ENCODE measurements at places on chromosomes 3 and 15.

DNA sequence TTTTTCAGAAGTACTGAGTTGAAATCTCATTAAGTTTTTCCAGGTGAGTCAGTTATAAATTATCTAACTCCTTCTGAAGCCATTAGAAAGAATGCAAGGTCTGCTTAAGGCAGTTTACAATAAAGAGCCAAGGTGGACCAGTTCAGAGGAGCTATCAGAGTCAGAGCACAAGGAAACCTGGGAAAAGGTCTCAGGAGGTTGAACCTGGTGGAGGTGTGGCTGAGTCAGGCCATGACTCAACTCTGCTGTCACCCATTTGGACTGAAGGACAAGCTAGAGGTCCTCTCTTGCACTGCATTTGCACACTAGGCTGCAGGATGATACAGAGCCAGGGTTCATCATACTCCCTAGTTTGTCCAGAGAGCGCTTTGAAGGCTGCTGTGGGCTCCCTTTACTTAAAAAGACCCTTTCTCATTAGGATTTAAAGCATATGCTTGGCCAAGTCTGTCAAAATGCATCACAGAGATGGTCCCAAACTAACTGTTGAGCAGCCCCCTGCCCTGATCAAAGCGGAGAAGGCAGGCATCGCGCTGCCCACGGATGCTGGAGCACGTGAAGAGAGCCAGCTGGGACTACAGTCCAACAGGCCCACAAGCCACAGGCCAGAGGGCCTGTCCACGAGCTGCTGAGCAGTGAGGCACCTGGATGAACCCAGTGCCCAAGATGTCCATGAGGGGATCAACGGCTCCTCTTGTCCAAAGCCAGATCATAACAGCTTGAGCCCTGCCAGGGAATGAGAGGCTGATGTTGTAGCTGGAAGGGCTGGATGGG lies 26.0 kb upstream of the MRPS22 start:
- DNase-seq = no peak

- DNase-seq = no peak
Observed at GRCh38 chr3:97795951-97796350, 25.9 kb upstream of the CRYBG3 start.

GRCh38 chr3:173870976-173871375 lies 473.4 kb downstream of the NLGN1 start:
- DNase-seq = no peak

- DNase-seq = no peak
Observed at GRCh38 chr15:46543626-46544025, 908.8 kb downstream of the SQOR start.

DNA sequence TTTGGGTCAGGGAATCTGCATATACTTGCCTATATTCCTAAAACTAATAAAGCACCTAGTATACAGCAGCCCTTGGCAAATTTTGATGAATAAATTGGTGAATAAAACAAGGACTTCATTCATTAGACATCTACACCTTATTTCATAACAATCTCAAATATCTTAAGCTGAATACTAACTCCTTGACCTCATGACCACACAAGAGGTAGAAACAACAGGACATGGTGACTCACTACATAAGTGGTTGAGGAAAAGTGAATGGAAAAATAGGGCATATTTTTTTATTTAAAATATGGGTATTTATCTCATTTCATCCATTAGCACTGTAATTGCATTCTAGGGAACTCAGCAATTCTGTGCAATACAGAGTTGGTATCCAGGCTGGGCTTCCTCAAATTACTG lies 7.8 kb upstream of the STAC start:
- no peak for DNase-seq

GRCh38 chr3:111910806-111911205 lies 51.7 kb downstream of the PHLDB2 start:
- DNase-seq = no peak

- no peak for DNase-seq
Observed at GRCh38 chr3:71524672-71525071, 58.9 kb downstream of the FOXP1 start.

GRCh38 chr3:31305340-31305739 lies 227.4 kb upstream of the STT3B start:
- no peak for DNase-seq

DNA sequence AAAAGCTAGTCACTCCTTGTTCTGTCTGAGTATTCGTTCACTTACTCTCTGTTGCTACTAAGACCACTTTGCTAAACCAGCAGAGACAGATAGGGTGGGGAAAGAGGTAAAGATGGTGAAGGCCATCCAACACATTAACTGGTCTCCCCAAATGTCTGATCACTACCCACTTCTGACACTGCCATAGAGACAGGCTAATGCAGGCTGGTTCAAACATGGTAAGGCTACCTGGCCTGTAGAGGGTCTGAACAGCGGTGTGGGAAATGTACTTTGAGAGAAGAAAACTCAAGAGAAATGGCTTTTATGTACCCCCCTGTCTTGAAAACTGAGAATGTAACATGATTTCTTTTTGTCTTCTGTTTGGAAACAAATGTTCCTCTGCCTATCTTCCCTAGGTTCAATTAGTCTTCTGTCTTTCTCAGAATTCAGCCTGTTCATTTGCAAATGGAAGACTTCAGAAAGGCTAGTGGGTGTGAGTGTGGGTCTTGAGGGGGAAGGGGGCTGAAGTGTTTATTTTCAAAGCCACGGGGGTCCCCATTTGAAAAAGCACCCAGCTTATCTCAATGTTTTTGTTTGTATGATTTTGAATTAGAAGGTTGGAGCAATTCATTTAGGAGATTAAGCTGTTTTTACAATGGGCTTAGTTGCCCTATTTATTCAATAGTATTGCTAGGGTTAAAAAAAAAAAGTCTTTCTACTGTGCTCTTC lies 15.8 kb downstream of the ALDH1A2 start:
- no peak for DNase-seq

DNA sequence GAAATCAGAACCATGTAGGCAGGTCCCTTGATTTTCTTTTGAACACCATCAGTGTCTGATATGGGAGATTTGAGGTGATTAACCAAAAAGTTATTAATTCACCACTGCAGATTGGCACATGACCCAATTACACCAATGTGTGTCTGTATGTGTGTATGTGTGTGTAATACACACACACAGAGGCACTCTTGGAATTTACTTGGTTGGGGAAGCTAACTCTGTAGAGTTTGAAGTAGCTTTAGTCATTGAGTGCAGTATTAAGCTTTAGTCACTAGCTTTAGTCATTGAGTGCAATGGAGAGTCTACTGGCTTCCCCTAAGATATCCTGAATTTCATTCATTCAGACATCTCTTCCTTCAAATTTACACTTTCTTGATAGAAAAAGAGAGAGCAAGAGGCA lies 109.4 kb upstream of the C15orf61 start:
- no peak for DNase-seq

GRCh38 chr15:38130205-38130567 lies 122.5 kb upstream of the SPRED1 start:
- DNase-seq = no peak

DNA sequence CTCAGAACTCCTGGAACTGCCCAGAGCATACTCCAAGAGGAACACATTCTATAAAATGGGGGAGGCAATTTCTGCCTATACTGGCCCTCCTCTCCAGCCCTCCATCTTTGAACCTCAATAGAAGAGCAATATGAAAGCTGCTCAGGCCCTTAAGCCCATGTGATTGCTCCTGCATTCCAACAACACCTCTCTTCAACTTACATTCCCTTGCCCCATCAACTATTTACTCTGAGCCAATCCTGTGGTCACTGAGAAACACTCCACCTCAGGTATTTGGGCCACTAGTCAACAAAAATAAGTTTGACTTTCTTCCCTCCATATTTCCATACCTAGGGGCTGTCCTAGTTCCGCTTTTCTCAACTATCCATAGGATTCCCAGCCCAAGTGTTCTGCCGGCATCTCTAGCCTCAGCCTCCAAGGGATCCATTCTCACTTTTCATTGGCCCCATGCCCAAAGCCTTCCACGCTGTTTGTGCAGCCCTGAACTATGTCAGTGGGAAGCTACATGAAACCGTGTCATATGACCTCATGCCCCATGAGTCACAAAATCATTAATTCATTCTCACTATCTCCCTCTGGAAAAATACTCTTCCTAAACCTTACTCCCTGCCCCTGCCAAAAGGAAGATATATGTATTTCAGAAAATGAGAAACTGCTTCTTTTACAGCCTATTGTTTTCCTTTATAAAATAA lies 61.6 kb downstream of the GJD2 start:
- DNase-seq = no peak

All from stimulated activated CD8-positive, alpha-beta memory T cell treated with anti-CD3 and anti-CD28 coated beads, Interleukin-4, amount 100 ng/mL, for 1 hour (primary cell).